ENCODE measurements at places on chromosomes 1 and 21.

GRCh38 chr1:155130272-155131006 is 2.8 kb downstream of the EFNA1 start:
- DNase-seq, result no peak

DNA sequence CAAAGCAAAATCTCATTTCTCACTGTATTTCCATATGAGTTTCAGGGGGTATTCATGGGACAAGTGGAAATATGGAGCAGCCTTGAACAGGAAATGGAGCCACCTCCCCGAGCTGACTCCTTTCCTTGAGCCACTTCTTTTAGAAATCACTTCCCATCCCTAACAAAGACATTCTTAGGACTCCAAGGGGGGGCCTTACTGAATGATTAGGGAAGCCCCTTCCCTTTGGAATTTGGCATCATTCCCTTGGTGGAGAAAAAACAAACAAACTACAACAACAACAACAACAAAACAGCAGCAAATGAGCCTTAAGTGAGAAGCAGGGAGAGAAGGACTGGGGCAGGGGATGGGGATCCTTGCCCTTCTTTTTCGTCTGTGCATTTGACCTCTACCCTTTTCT is 278.3 kb downstream of the ZNF648 start:
- no peak for DNase-seq

GRCh38 chr21:34589511-34590282 is 25.2 kb downstream of the RCAN1 start:
- no peak for DNase-seq

- DNase-seq, result no peak
These were observed 163.0 kb upstream of the LYPLAL1 start for GRCh38 chr1:219010720-219011119.

GRCh38 chr1:244406337-244406736 is 45.4 kb downstream of the ADSS2 start:
- no peak for DNase-seq

- no peak for DNase-seq
These were observed 70.3 kb downstream of the KIF1B start for GRCh38 chr1:10280439-10281350.

DNA sequence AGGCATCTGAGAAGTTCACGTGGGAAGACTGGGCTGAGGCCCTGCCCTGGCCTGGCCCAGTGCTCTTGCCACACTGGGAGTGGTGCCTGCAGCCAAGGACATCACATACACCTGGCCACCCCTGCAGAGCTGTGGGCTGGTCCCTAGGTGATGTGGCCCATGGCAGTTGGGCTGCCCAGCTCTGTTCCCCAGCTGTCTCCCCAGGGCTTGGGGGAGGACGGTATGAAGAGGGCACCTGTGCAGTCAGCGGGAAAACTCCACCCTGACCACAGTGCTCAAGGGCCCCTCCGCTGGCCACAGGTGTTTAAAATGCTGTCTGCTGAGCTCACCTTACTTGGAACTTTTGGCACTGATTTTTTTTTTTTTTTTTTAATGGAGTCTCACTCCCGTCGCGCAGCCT is 120.4 kb upstream of the SLC25A33 start:
- no peak for DNase-seq

- DNase-seq, result no peak
These were observed 19.5 kb upstream of the PUM1 start for GRCh38 chr1:31084782-31085569.

DNA sequence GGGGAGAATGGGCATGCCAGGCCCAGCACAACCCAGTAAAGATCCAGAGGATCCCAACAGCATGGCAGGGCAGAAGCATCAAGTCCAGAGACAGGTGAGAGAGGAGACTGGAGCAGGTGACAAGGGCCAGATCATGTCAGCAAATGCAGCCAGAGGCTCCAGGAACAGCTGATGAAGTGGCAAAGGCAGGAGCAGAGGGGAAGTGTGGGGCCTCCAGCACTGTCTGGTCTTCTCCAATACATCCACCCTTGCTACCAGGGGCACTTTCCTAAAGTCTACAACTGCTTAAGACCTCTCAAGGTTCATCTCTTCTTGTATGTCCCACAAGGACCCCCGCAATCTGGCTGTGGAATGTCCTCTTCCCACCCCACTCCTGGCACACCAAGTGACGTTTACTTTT is 17.4 kb downstream of the FAM163A start:
- no peak for DNase-seq

DNA sequence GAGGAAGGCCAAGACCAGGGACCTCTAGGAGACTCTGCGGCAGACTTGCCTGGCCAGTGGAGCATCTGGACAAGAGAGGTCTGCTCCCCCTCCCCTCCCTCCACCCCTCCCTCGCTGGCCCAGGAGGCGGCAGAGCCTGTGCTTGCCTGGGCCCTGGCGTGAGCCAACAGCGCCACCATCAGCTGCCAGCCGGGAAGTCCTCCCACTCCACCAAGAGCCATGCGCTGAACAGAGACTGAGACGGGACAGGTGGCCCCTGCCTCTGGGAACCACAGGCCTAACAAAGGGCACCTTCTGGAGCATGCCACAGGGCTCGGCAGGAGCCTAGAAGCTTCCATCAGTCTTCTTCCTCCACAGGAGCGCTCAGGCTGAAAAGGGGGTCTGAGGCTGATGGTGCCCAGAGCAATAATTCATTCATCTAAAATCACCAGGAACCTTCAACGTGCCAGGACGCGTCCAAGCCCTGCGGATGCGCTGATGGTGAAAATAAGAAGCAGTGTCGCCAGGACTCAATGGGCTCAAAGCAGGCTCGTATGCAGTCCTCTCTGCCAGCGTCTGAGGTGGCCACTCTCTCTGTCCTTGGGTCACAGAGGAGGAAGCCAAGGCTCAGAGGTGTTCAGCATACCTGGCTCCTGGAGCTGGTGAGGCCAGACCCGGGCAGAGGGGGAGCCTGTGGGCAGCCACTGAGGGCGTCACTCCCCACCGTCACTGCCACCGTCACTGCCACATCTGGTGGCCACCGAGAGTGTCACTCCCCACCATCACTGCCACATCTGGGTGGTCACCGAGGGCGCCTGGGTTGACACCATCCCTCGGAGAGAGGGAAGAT is 161.2 kb downstream of the NPHP4 start:
- DNase-seq, result no peak

DNA sequence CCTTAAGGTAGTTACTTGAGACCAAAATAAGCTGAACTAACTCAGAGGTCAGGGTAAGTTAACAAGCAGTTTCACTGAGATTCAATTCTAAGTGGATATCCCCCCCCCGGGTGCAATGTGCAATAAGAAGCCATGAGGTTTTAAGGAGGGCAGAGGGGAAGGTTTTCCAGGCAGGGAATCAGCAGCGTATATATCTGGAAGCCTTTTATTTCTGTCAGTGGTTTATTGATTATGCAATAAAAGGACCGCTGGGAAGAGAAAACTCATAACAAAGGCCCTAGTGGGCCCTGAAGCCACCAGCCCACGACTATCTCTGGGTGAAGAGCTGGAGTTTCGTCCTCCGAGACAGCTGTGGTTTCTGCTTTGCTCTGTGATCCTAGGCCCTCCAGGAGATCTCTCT is 53.1 kb upstream of the CTPS1 start:
- DNase-seq, result no peak

DNA sequence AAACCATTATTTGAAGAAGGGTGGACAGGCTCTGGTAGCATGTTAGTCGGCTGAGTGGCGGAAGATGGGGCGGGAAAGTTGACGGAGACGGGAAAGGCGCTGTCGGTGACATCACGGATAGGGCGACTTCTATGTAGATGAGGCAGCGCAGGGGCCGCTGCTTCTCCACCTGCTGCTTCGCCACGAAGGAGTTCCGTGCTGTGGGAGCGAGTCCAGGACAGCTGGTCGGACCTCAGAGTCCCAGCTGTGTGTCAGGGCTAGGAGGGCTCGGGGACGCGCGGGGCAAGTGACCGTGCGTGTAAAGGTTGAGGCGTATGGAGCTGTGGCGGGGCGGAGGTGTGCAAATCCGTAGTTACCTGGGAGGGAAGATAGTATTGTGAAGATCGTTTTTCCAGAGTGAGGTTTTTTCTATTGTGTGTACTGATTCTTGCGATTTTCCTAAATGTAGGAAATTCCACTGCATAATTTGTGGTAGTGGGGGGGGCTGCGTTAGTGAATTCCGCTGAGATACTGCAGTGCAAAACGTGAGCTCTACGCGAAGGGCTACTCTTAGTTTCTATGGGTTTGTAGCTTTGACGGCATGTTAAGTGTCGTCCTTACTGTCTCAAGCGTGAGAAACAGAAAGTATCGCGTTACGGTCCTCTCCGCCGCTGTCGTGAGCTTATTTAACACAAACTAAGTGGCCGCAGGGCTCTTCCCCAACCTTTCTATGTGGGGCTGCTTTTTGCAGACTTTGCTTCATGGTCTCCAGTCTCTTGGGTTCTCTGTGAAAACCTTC is 111.2 kb upstream of the NBPF11 start:
- peak; percentile 53 for DNase-seq

- no peak for DNase-seq
These were observed 300.0 kb downstream of the BARHL2 start for GRCh38 chr1:90417126-90417525.

All from 8988T (cell line).